ENCODE measurements at places on chromosomes 3 and 15.

GRCh38 chr3:180352261-180352660, 249.7 kb upstream of the TTC14 start:
- DNase-seq = no peak

GRCh38 chr3:37601832-37602231, 259.8 kb upstream of the CTDSPL start:
- DNase-seq = no peak

- no peak for DNase-seq
Measured at GRCh38 chr15:22961762-22962161, 18.4 kb downstream of the CYFIP1 start.

GRCh38 chr3:166580561-166580960, 743.3 kb upstream of the BCHE start:
- no peak for DNase-seq

GRCh38 chr3:79406175-79406574, 361.6 kb downstream of the ROBO1 start:
- DNase-seq = no peak

GRCh38 chr15:58086491-58086890, 21.0 kb upstream of the ALDH1A2 start:
- no peak for DNase-seq

GRCh38 chr3:147424581-147425387, 15.6 kb downstream of the ZIC1 start:
- DNase-seq = no peak

DNA sequence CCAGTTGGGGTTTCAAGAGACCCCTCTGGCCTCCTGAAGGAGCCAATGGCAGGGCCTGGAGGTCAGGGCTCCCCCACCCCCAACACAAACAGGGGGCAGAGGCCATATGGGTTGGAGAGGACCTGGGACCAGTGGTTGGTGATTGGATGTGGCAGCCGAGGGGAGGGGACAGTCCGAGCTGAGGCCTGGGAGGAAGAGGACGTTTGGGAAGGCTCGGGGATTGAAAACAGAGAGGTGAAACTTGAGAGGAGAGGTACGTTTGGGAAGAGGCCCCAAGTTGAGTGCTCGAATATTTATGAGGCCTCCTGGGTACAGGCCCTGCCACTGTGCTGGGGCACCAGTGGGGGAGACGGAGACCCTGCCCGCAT, 53.7 kb downstream of the DNAJB8 start:
- no peak for DNase-seq

DNA sequence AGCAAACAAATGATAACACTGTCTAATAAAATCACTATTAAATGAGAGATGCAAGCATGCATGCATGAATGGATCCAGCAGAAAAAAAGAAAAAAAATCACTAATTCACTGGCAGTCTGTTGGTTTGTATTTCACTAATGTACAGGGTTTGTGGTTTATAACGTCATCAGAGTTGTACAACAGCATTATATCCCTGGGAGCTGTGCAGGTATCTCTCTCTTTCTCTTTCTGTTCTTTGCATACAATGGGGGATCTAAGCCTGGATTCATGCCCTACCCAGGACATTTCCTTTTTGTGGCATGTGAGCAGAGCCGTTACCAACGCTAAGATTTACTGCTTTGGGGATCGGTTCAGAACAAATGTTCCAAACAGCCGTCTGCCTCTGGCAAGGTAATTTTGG, 229.5 kb downstream of the SOX2 start:
- DNase-seq = no peak

Data from stimulated activated CD8-positive, alpha-beta memory T cell treated with anti-CD3 and anti-CD28 coated beads, Interleukin-15, amount 100 ng/mL, for 24 hours (primary cell).